Activated naive CD8-positive, alpha-beta T cell treated with anti-CD3 and anti-CD28 coated beads for 36 hours (primary cell): ENCODE measurements at places on chromosomes 12 and 14.

DNA sequence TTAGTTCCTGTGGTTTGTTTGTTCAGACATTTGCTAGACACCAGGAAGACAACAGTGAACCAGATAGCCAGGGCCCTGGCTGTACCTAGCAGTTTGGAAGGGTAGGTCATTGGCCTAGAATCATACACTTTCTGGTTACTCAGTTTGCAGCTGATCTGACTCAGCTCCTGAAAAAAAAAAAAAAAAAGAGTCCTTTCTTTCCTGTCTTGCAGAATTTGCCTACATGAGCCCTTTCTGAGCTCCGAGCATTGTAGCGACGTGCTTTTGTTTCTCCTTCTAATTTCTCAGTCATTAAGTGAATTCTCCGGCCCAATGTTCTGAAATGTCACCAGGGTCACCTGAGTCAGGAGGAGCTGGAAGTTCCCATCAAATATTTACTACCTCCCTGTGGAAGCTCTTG, 2.4 kb downstream of the CABP1 start:
- no peak for DNase-seq

- no peak for DNase-seq
These were observed 31.8 kb upstream of the MIS18BP1 start for GRCh38 chr14:45284802-45285201.

DNA sequence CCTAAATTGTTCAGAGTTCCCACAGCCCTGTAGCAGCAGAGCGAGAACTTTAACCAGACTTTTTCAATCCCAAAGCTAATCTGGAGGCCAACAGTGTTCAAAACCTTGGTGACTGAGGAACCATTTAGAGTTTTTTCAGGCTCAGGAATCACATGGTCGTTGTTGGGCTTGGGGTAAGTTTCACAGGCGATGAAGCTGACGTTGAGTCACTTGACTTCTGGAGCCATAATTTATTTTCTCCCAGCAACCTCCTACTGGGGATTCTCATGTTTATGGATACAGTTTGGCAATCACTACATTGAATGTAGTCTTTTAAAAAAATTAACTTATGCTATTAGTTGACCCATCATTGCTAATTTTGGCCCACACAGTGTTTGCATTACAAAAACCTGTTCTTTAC, 34.5 kb downstream of the SSPN start:
- DNase-seq: no peak

DNA sequence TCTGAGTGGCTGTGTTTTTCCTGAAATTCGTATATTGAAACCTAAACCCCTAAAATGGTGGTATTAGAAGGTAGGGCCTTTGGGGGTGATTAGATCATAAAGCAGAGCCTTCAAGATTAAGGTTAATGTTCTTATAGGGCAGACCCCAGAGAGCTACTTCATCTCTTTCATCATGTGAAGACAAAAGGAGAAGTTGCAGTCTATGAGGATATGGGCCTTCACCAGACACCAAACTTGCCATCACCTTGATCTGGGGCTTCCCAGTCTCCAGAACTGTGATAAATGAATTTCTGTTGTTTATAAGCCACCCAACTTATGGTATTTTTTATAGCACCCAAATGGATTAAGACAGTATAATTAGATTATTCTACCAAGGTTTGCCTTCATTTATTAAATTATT, 275.0 kb upstream of the ATP2B1 start:
- DNase-seq: no peak

- DNase-seq: no peak
These were observed 255.9 kb downstream of the MSRB3 start for GRCh38 chr12:65534238-65534841.

DNA sequence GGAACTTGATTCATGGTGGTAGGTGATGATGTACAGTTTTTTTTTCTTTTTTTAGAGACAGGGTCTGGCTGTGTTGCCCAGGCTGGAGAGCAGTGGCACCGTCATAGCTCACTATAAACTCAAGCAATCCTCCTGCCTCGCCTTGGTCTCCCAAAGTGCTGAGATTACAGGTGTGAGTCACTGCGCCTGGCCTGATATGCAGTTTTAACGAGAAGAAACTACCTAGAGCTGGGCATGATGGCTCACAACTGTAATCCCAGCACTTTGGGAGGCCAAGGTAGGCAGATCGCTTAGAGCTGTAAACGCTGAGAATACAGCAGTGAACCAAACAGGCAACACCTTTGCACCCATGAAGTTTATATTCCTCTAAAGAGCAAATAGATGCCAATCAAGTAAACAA, 13.0 kb upstream of the VPS37B start:
- no peak for DNase-seq

DNA sequence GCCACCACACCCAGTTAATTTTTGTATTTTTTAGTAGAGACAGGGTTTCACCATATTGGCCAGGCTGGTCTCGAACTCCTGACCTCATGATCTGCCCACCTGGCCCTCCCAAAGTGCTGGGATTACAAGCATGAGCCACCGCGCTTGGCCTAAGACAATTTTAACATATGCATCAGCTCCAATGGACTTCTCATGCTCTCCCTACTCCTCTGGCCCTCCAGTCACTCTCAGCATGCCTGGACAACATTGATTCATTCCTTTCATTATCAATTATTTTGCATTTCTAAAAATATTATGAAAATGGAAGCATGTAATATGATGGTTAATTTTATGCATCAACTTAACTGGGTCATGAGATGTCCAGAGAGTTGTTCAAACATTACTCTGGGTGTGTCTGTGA, 469.1 kb upstream of the TMEM132C start:
- no peak for DNase-seq

- peak; percentile 92 for DNase-seq
These were observed at the start of gene G2E3 for GRCh38 chr14:30558675-30559555. G2E3 (plus strand) TSS chr14:30559158; CDS start chr14:30581080, 21,922 bp downstream.

- no peak for DNase-seq
These were observed 243.5 kb downstream of the TMEM132C start for GRCh38 chr12:128510511-128510910.

GRCh38 chr12:115185506-115185905, 501.5 kb upstream of the TBX3 start:
- no peak for DNase-seq

DNA sequence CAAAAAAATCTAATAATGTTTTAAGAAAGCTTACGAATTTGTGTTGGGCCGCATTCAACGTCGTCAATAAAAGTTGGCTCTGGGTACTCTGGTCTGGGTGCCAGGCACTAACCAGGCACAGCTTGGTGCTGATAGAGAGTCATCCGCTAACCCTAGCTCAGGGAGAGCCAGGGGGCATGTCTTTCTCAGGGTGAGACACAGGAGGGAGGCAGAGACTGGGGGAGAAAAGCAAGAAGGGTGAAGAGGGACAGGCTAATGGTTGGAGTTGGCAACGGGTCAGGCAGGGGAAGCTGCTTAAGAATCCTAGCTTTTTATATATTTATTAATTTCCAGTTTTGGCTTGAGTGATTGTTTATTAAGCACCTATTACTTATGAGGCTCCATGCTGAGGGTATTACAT, 105.0 kb downstream of the CMKLR1 start:
- no peak for DNase-seq

- no peak for DNase-seq
These were observed 24.6 kb upstream of the KIF26A start for GRCh38 chr14:104113631-104114420.

DNA sequence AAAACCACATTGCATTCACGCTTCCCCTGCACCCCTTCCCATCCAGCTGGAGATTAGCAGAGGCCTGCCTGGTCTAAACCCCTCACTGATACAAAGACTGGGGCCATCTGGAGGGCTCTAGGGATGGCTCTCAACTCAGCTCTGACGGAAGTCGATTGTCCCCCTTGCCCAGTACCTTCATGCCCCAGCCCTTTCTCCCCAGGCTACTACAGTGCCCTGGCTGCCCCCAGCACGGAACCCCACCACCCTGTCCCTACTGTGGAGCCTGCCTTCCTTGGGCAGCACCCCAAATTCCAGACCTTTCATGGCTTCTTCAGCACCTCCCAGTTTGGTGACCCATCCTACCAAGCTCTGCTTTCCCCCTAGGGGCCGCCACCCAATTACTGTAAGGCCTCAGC, 25.6 kb downstream of the ZFP36L1 start:
- no peak for DNase-seq

GRCh38 chr14:99616832-99617800, 13.1 kb upstream of the CCDC85C start:
- no peak for DNase-seq

- no peak for DNase-seq
These were observed 24.4 kb downstream of the TUNAR start for GRCh38 chr14:95901054-95901453.

DNA sequence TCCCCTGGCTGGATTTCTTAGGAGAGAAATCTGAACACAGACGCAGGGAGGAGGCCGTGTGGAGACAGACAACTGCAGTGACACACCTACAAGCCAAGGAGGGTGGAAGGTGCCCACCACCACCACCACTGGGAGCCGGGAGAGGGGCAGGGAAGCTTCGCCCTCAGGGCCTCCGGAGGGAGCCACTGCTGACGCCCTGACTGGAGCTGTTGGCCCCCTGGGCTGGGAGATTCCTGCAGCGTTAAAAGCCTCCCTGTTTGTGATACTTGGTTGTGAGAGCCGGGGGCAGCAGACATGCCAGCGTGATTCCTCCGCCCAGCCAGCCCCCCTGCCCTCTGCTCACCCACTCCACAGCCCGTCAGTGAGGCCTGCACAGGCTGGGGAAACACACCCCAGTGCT, 72.0 kb downstream of the CHGA start:
- no peak for DNase-seq

DNA sequence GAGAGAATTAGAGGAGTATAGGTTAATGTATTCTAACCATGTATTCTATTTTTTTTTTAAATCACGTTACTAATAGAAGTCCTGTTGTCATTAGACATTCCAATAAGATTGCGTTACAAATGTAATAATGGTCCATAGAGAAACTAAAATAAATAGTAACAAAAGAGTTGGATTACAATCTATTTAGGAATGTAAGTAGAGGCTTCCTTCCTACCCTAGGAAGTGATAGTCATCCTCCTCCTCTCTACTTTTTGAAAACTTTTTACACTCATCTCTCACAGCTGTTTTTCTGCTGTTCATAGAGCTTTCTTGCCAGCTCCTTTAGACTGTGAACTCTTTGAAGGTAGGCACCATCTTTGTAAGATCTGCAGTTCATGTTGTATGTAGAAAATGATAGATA, 23.6 kb downstream of the TRHDE start:
- no peak for DNase-seq

DNA sequence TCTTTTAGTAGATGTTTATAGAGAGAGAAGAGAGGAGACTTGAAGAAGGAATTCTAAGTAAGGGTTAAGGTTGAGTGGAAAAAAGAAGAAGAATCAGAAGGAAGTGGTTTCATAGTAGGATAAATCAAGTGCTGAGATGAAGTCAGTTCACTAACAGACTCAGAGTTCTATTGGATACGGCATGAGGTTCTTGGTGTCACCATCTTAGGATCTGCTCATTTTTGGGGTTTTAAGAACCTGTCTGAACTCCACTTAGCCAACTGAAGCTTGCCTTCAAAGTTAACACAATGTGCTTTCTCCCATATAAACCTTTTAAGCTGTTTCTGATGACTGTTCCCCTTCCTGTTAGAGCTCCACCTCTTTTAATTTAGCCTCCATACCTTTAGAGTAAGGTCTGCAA, 152.6 kb downstream of the PRKCH start:
- no peak for DNase-seq

DNA sequence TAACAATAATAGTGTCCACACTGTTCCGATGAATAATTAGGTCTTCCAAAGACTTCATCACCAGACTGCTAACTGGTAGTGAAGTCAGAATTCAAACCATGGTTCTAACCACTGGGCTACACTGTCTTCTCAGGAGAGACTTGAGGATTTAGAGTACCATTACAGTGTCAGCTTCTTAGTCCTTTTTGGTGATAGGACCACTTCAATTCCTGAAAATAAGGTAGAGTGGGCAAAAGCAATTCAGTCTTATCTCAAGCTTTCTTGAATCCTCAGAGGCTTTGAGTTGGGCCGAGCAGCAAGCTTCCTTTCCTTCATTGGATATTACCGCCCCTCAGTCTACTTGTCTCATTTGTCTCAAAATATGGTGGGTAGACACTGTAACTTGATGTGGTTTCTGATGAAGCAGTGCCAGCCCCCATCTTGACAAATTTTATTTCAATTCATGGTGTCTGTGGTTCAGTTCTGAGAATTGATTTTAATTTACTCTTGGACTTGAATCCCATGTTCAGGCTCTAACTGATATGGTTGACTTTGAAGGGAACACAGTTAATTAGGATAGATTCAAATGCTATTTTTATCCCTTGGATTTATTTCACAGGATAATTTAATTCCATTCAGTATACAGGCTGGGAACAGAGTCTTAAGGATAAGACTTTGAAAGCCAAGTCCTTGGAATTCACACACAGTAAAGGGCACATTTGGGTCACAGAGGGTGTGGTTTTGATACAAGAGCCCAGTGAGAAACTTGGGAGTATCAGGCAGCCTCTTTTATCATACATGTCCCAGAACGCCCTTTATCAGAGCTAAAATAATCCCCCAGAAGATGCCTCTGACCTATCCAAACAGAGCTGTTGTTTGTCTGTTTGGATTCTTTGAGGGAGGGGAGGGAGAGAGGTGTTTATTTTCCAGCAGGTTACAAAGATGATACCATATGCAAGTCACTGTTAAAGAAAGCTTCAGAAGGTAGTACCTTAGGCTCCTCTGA, 167.3 kb downstream of the PRKCH start:
- DNase-seq: no peak

DNA sequence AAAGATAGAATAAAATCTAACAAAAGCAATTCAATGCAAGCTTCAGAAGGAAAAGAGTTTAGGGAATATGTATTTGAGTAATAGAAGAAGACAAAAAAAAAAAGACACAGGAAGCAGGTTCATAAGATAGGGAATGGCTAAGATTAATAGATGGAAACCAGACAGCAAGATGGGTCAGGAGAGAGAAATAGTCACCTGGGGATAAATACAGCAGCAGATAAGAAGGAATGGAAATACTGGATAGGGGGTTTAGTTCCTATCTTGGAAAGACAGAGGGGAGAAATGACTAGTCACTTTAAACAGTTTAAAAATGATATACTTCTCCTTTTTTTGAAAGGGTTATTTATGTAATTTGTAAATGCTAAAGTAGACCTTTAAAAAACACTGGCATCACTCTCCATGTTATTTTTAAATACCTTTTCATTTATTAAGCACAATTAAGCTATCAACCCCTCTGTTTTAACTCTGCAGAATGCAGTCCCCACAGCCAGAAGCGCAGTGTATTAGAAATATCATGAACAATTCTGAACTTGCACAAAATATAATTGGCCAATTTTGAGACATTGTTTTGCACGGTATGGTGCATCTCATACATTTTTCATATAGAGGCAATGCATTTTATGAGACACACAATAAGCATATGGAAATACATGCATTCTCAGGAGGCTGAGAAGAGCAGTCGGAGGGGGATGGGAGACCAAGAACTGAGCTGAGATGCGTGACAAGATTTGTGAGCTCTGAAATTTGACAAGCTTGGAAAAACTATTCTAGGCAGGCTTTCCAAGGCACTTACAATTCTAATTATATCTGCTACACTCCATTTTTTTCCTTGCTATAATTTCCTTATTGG, 303.4 kb upstream of the PRICKLE1 start:
- DNase-seq: no peak
